Fibroblast of skin of right biceps (primary cell): ENCODE measurements at places on chromosomes 16 and 17.
A peak's percentile ranks its signal among the peaks of the same experiment; 100 is the strongest.

DNA sequence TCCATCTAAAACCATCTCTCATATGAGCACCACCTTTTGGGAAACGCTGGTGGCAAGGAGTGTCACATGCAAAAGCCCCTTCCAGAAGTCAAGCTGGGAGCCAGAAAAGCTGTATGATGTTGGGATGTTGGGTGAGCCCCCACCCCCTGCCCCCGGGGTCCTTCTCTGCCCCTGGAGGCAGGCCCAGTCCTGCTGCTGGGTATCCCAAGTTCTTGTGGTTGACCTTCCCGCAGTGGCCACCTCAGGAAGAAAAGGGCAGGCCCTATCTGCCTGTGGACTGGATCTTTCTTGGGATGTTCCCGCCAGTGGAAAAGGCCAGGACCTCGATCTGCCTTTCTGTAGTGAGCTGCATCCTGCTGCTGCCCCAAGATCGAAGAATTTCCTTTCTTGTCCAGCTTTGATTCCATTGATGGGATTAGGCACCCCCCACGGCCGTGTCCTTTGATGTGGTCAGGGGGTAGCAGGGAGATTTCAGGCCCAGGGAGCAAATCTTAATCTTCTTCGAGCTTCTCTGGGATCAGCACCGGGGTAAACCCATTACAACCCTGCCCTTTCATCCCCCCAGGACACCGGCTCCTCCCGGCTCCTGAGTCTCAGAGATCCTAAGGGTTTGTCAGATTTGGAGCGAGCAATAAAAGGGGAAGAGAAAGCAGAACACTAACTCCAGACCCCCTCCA is 165.6 kb downstream of the RAB11FIP4 start:
- DNase-seq: no peak

- DNase-seq: no peak
These were observed 4.1 kb upstream of the ZNF19 start for GRCh38 chr16:71493213-71493612.

- DNase-seq: peak; percentile 22
These were observed 73.5 kb downstream of the GOSR1 start for GRCh38 chr17:30550512-30551273.

GRCh38 chr16:84410361-84411138 is 42.2 kb downstream of the ATP2C2 start:
- no peak for DNase-seq

DNA sequence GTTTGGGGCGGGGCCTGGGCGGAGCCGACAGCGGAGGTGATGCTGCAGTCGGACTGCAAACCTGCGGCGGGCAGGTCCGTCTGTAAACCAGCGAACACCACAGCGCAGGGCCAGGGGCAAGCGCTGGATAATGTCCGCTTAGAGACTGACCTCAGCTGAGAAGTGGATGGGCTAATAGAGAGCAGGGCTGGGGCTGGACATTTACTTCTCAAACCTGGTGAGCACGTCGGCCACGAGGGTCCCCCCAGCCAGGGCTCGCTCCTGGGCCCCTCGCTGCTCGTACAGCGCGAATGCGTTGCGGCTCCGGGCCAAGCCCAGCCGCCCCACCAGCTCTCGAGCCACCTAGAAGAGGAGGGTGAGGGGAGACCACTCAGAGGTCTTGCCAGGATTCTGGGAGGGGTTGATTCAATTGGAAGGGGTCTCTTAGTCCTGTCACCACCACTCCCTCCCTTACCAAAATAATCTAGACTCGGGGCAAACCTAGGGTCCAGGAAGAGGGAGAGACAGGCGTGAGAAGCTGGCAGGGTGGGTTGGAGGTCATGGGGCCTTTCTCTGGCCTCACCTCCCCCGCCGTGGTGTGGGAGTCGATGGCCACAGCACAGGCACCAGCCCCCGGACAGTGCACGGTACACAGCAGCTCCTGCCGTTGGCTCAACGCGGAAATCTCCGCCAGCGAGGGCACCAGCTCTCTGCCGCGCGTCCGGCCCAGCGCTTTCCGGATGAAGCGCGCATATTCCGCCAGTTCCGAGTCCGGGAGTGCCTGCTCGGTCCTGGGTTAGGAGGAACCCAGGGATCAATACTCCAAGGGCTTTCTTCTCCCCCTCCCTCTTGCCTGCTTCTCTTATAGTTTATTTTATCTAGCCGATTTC is 5.8 kb downstream of the PLEKHH3 start:
- no peak for DNase-seq

DNA sequence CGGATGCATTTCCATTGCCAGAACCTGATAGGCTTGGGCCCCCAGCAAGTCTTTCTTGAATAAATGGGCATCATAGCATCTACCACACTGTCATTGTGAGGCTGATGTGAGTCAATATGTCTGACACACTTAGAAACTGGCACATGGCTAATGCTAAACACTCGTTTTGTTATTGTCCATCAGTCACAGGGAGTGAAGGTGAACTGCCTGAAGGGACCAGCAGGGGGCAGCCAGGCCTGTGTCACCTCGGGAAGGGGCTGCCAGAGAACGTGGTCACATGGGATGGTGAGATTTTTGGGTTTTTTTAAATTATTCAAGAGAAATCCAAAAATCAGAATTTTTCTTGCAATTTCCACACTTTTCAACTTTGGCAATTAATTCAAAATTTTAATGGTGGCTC is 831 bp upstream of the RCVRN start:
- DNase-seq: peak; percentile 36

DNA sequence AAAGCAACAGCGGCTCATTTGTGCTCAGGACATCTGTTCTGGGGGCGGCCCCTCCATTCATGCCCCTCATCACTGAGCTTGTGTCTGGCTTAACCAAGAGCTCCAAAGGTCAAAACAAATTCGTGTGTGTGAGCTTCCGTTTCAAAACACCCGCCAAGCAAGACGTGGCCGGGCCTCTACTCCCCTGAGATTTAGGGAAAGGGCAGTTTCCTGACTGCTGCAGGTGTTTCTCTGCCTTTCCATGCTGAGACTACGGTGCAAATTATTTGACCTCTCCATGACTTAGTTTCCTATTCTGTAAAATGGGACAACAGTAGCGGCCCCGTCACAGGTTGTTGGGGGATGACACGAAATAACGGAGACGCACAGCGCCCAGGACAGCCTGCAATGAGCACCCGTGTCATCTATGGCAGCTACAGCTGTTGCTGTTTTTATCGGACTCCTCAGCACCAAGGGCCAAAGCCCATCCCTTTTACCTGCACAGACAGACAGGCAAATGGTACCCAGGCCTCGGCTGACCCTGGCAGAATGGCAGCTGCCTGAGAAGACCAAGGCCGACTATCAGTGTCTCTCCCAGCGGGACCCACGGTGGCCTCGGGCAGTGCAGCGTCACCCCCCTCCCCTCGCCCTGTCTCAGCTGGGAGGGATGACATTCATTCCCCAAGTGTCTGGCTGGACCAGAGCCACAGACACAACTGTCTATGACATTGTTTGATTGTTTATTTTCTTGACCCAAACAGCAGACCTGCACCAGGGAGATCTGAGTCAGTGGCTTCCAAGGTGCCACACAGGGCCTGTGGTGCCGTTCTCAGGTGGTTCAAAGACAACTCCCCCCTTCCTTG is 50.7 kb upstream of the DOC2B start:
- no peak for DNase-seq

- DNase-seq: no peak
These were observed 26.3 kb downstream of the WSB1 start for GRCh38 chr17:27320222-27320560.

DNA sequence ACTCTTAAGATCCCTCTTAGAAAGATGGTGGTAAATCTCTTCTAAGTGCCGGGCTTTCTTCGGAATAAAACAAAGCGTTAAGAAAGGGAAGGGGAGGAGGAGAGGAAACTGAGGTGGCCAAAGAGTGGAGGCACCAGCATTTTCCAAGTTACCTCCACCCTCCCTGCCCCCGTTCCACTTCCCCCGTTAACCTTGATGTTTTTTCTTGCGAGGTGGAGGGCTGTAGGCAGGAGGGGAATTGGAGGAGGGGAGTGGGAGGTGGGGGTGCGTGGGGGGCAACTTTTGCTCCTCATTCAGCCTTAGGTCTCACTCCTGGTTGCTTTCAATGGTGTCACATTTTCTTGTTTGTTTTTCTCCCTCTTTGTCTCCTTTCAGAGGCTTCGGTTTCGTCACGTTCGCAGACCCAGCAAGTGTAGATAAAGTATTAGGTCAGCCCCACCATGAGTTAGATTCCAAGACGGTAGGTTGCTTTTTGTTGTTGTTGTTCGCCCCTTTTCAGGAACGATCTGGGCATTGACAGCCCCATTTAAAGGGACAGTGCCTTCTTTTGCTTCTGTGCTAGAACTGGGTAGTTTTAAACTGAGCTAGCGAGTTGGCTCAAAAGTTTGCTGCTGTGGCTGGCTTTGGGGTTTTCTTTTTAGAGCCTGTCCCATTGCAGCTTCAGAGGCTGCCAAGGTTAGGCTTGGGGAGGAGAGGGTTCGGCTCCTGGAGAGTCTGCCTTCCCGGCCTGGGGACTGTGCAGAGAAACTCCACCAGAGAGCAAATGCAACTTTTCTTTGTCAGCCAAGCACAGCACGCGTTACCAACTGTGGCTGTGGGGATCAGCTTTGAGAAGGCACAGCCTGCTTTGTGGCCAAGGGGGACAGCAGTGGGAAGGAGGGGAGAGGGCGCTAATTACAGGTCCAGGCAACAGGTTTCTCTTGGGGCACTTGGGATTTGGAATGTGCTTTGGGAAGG is 1.9 kb downstream of the MSI2 start:
- no peak for DNase-seq

DNA sequence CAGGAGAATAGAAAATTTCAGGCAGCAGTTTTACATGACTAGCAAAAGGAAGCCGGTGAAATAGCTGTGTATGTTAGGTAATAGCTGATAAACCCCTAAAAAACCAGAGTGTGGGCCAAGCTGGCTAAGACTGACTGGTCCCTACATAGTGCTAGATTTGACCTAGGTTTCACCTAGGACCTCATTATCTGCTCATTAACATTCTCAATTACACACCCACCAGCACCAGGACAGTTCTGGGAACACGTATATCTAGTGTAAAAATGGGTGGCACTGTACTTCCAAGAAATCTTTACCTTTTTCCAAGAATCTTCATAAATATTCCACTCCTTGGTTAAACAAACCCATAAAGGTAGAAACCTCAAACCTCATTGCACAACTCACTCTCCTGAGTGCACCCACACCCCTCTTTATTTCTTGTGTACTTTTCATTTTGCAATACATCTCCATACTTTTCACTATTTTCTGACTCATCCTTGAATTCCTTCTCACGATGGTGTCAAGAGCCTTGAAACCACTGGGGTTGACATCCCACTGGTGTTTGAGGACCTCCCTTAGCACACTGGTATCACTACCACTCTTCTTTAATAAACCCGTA is 262.7 kb upstream of the KCNJ16 start:
- peak; percentile 17 for DNase-seq
